ENCODE measurements at places on chromosomes 2 and 18.

GRCh38 chr2:101581675-101582299, 106.9 kb upstream of the RFX8 start:
- ATAC-seq, result no peak

GRCh38 chr18:211582-211981, 53.2 kb downstream of the USP14 start:
- ATAC-seq, result no peak

DNA sequence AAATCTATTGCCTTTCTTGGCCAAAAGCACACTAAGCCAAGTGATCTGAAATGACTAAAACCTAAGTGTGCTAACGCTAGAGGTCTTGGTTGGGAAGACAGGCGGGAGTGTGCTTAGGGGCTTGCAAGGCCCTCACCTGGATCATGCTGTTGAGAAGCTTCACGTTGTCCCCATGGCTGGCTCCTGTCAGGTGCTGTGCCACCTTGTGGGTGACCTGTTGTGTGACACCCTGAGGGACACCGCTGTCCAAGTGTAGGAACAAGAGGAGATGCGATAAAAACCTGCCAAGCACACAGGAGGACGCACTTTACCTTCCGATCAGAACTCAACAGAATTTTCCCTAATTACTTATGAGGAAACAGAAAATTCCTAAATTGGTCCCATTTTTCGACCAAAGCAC, 50.8 kb downstream of the EPG5 start:
- no peak for ATAC-seq

- no peak for ATAC-seq
Measured at GRCh38 chr2:231280846-231281245, 82.4 kb downstream of the ARMC9 start.

Measured in activated T-helper 17 cell treated with anti-CD3 and anti-CD28 coated beads, Interleukin-2, amount 50 U/mL, for 72 hours (primary cell).